ENCODE measurements at places on chromosomes 5 and 9.

DNA sequence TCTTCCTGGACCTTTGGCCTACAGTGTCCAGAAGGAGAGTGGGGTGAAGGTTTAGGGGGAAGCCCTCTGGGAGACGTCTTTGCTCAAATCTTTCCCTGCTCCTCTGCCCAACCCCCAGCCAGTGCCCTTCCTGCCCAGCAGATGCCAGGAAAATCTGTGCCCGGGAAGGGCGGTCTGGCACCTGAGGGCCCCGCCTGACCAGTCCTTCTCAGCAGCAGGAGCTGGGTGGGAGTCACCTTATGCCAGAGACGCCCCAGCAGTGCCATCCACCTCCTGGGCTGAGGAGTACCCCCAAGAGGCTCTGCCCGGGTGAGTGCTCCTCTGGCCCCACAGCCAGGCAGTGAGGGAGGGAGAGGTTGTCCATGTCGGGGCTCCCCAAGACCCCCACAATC, 14.9 kb upstream of the CERCAM start:
- DNase-seq, result no peak

GRCh38 chr5:177502886-177503285, 5.5 kb upstream of the PDLIM7 start:
- no peak for DNase-seq

- no peak for DNase-seq
These were observed 46.1 kb upstream of the RNU6ATAC start for GRCh38 chr9:134210511-134210907.

- DNase-seq, result no peak
These were observed 21.8 kb upstream of the SLC12A7 start for GRCh38 chr5:1133510-1134201.

DNA sequence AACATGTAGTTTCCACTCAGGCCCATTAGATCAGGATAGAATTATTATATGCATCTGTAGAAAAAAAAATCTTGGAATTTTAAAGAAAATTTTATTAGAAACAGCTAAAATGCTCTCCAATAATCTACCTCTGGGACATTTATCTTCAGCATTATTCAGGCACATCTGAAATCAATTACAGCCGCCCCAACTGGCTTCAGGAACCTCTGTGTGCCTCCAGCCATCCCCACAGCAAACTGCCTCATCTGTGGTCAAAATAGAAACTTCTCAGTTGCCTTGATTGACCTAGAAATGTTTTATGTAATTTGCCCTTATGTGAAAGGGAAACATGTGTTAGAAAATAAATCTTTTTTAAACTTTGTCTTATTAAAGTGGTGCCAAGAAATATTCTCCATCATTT, 120.1 kb upstream of the LPAR1 start:
- no peak for DNase-seq

GRCh38 chr5:180026320-180026719, 45.2 kb downstream of the RNF130 start:
- DNase-seq, result no peak

DNA sequence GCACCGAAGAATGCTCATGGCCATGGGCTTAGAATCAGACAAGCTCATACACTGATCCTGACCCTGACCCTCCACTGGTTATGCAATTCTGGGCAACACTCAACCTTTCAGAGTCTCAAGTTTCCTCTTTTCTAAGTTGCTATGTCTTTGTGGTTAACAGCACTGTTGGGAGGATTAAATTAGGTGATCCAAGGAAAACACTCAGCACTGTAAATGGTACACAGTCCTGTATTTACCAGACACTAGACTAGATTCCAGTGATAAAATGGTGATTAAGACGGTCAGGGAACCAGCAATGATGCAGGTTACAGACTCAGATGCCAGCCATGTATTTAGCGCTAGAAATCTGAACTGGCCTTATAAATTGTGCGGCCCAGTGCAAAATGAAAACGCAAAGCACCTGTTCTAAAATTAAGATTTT, 8.1 kb downstream of the ARL15 start:
- no peak for DNase-seq

- peak; percentile 76 for DNase-seq
These were observed 35.4 kb upstream of the RLN1 start for GRCh38 chr9:5375091-5375490.

- DNase-seq, result no peak
These were observed 237.1 kb upstream of the NMUR2 start for GRCh38 chr5:152641970-152642805.

GRCh38 chr9:21281275-21281674, 23.8 kb downstream of the IFNA5 start:
- no peak for DNase-seq

GRCh38 chr9:133738640-133739225, 581 bp upstream of the SARDH start:
- no peak for DNase-seq

- DNase-seq, result no peak
These were observed 13.6 kb downstream of the TMEM268 start for GRCh38 chr9:114624677-114625076.

DNA sequence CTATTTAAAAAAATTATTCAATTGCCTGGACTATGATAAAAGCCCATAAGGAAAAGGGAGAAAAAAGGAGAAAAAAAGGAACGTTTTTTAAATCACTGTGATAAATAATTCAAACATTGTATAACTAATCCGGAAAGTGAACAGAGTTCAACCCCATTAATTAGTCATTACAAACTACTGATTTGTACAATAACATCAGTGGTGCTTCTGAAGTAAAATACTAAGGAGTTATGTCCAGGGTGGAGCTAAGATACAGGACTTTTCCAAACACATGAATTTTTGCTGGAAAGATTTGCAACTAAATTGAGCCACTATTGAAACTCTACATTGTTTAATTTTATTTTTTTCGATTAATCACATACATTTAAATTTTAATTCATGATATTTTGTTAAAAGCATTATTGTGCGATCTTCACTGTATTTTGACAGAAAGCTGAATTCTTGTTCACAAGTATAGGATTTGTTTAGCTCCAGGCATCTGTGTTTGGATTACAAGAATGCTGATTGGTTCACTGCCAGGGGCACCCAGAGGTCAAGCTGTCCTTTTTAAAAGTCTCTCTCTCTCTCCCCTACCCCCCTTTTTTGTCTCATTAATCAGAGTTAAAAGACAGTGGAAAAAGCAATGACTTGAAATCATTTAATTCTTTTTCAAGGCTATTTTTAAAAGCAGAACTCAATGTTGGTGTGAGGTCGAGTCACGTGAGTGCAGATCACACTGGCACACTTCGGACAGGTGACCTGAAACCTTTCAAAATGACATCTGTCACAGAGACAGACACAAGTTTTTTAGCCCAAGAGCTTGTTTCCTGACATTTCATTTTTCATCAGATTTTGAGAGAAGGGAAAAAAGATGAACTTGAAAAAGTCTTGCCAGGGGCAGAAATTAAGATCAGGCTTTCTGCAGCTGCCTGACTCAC, 387.3 kb downstream of the NR2F1-AS1 start:
- DNase-seq, result no peak

DNA sequence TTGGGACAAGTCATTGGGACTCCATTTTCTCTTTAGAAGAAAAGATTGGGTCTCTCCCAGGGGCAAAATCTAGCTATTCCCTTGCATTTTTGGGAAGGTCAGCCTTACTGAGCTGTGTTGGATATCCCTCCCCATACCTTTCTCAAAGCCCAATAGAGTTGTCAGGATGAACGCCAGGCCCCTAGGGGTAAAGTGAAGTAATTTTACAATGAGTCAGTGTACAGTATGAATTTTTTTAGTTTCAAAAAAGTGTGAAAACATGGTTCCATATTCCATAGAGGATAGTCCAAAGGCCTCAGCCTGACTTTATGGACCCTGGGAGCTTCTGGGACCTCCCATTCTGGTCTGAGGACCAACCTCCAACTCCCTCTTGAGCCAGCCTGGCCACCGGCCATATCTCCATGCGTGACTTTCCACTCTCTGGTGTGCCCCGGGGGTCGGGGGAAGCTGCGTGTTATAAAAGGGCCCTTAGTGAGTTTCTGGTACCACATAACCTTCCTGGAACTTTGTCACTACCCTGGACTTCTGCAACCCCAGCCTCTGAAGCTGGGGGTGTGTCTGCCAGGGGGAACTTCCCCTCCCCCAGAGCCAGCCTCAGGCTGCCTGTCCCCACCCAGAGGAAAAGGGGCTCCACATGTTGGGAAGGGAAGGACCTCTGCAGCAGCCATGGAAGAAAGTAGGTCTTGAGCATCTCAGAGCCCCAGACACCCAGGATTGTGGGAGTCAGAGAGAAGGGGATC, 52.4 kb upstream of the SYNPO start:
- DNase-seq, result no peak

Data from activated CD4-positive, alpha-beta memory T cell treated with anti-CD3 and anti-CD28 coated beads for 36 hours (primary cell).